Activated effector memory CD4-positive, alpha-beta T cell treated with anti-CD3 and anti-CD28 coated beads, Interleukin-2, amount 50 U/mL, for 16 hours (primary cell): ENCODE measurements at places on chromosomes 4 and X.
A peak's percentile ranks its signal among the peaks of the same experiment; 100 is the strongest.

GRCh38 chr4:7630568-7631287 lies 196.0 kb upstream of the PSAPL1 start:
- DNase-seq: no peak

GRCh38 chr4:114015444-114015899 lies 36.0 kb upstream of the ARSJ start:
- no peak for DNase-seq

GRCh38 chr4:80062527-80062926 lies 10.5 kb downstream of the ANTXR2 start:
- DNase-seq: no peak

DNA sequence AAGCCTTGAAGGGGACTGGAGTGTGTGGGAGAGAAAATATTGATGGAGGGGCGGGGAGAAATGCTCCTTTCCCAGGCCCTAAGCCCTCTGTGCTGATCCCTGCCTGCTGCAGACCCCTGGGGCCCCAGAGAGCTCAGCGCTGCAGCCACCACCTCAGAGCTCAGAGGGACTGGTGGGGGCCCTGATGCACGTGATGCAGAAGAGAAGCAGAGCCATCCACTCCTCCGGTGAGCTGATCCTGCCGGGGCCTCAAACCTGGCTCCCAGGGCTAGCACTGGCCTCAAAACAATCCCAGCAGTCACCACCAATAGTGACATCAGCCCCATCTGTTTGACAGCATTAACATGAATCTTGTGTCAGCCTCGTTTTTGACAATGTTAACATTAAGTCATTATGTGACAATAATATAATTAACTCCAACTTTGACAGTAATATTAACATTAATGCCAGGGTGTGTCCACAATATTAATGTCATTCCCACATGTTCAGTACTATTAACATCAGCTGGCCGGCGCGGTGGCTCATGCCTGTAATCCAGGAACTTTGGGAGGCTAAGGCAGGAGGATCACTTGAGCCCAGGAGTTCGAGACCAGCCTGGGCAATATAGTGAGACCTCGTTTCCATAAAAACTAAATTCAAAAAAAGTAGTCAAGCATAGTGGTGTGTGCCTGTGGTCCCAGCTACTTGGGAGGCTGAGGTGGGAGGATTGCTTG lies 5.8 kb downstream of the WAS start:
- no peak for DNase-seq

DNA sequence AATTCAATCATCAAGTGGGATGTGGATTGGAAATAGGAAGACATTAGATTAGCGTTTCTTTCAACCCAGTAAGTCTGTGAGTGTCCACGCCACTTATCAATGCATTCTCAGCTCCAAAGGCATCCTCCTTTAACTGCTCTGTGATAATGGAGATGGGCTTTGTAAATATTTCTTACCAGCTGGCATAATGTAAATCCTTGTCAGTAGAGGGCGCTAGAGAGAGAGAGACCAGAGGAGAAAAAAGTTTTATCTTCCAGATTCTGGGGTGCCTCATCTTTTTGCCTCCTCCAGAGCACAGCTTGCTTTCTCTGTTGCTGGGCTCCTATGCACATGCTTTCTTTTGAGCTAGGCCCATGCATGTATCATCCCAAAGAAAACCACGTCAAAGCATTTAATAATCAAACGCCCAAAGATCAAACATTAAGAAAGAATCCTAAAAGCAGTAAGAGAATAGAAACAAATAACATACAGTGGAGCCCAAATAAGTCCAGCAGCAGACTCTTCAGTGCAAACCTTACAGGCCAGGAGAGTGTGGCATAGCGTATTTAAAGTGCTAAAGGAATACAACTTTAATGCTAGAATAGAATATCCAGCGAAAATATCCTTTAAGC lies 9.6 kb upstream of the MTMR1 start:
- DNase-seq: no peak

GRCh38 chr4:52982255-52982945 lies 120.3 kb downstream of the RASL11B start:
- DNase-seq: no peak

DNA sequence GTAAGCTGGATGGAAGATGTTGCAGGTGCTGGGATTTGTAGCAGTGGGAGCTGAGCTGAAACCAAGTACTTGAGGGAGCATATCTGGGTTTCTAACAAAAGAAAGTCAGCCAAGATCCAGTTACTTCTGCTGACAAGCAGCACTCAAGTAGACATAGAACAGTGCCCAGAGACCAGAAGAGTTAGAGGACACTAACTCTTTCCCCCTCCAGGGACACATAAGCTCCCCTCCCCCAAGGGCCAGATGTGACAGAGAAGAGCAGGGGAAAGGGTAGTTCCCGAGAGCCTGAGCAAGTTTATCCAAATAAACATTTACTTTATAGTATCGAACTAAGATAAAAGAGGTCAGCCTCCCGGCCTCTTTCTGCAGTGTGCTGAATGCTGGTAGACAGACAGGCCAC lies 12.2 kb downstream of the TRPC3 start:
- DNase-seq: no peak

DNA sequence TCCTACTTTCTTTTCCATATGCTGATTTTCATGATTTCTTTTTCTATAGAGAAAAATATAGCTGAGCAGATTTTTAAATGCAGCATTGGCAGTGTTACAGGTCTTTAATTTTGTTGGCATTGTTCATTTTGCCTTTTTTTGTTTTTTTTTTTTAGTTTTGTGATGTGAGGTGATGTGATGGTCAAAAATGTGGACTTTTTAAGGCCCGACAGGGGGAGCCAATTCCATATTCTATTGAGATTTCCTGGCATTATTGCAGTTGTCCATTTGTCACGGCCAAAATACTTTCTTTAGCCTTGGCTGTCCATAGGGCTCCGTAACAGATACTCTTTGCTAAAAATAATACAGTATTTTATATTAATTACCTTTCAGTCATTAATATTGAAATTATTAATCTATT lies 47.8 kb downstream of the SLIT2 start:
- no peak for DNase-seq

- no peak for DNase-seq
Measured at GRCh38 chr4:76659103-76659490, 224.1 kb downstream of the SHROOM3 start.

DNA sequence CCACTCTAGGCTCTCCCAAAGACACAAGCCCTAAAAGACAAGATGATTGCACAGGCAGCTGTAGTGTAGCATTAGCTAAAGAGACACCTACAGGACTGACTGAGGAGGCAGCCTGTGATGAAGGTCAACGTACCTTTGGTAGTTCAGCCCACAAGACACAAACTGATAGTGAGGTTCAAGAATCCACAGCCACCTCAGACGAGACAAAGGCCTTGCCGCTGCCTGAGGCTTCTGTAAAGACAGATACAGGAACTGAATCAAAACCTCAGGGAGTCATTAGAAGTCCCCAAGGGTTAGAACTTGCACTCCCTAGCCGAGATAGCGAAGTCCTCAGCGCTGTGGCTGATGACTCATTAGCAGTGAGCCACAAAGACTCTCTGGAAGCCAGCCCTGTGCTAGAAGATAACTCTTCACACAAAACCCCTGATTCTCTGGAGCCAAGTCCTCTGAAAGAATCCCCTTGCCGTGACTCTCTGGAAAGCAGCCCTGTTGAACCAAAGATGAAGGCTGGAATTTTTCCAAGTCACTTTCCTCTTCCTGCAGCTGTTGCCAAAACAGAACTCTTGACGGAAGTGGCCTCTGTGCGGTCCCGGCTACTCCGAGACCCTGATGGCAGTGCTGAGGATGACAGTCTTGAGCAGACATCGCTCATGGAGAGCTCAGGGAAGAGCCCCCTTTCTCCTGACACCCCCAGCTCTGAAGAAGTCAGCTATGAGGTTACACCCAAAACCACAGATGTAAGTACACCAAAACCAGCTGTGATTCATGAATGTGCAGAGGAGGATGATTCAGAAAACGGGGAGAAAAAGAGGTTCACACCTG lies 306.3 kb downstream of the ANK2 start:
- DNase-seq: peak; percentile 86

GRCh38 chrX:21974011-21974385 lies 33.5 kb downstream of the SMS start:
- DNase-seq: no peak

DNA sequence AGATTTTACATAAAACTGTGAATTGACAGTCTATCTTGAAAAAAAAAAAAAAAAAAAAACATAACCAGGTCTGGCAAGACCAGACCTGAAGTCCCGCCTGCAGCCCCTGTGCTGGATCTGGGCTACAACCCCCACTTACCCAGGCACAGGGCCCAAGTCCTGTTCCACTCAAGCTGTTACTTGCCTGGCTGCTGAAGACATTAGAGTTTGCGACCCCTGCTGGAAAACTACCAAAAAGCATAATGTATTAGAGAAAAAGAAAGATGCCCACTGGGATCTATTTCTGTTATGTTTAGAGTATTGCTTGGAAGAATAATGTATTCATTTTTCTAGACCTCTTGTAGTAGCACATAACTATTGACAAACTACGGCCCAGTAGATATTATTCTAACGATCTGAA lies 4.7 kb downstream of the HS3ST1 start:
- DNase-seq: no peak

DNA sequence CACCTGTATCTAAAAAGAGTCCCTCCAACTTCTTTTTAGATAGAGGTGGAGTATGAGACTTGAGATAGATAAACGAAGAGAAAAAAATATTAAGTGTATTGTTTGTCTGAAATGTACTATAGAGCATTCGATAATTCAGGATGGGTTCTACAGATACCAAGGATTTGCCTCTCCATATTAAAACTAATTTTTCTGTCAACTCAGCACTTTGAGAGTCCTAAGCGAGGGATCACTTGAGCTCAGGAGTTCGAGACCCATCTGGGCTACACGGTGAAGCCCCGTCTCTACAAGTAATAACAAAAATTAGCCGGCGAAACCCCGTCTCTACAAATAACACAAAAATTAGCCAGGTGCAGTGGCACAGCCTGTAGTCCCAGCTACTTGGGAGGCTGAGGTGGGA lies 1.5 kb downstream of the DNAAF6 start:
- DNase-seq: no peak

- DNase-seq: no peak
Measured at GRCh38 chr4:74097631-74098426, 1.2 kb downstream of the CXCL2 start.

DNA sequence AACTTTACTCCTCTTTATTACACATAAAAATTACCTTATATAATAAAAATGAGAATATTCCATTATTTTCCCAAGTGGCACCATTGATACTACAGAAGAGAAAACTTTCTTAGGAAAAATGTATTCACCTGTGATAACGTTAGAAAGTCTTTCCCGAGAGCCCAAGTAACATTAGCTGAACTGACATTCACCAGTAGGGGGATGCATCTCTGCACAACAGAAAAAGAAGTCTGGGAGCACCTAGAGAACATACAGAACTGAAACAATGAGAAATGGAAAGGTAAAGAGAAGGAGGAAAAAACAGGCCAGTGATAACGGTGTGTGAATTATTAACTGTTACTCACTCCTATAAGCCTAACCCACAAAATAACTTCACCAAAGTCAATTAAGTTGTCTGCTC lies 423.3 kb downstream of the CENPC start:
- no peak for DNase-seq

DNA sequence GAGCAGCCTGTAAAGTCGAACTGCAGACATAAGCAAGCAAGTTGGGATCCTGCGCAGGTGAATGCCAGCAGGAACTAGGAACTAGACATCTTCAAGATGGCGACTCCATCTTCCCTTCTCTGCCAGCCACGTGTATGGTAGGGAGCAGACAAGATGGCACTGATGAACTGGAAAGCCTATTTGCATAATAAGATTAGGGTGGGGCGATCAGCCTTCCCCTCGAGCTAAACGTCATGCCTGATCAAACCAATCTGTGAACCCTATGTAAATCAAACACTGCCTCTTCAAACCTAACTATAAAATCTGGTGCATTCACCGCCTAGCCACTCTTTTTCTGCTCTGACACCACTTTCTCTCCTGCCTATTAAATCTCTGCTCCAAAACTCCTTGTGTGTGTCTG lies 28.1 kb upstream of the LGI2 start:
- no peak for DNase-seq

DNA sequence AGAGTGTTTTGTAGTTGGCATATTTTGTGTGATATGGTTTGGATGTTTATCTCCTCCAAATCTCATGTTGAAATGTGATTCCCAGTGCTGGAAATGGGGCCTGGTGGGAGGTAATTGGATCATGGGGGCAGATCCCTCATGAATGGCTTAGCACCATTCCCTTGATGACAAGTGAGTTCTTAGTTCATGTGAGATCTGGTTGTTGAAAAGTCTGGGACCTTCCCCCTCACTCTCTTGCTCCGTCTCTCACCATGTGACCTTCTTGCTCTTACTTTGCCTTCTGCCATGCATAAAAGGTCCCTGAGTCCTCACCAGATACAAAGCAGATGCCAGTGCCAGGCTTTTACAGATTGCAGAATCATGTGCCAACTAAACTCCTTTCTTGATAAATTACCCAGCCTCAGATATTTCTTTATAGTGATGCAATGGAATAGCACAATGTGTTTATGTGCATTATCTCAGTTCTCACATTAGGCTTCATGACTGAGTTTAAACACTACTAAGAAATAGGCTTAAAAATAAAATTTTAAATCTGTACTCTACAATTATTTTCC lies 1348.8 kb downstream of the STIM2 start:
- DNase-seq: no peak

DNA sequence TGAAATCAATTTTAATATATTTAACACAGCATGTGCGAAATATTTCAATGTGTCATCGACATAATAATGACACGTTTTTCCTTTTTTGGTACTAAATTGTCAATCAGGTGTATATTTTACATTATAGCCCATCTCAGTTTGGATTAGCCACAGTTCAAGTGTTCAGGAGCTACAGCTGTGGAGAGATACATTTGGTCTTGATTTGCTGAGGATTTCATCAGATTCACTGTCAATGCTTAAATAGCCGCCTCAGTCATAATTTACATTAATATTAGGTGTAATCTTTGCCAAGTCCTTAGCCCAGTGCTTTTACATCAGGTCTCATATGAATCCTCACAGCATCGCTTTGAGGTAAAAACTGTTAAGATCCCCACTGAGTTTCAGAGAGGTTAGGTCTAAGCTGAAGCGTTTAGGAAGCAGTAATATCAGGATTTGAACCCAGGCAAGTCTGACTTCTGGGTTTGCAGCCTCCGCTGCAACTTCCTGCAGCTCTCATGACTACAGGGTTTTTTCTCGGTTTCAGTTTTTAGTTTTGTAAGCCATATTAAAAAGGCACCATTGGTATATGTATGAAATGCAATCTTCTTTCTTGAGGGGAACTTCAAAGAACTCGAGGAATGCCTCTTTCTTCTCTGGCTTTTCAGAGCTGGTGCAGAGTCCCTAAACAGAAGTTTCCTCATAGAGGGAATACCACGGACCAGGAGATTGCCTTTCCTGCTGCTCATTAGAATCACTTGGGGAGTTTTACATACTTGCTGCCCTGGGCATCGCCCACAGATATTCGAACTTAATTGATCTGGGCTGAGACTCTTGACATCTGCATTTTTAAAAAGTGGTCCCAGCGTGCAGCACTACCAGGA lies 6.4 kb downstream of the MTM1 start:
- DNase-seq: peak; percentile 63

DNA sequence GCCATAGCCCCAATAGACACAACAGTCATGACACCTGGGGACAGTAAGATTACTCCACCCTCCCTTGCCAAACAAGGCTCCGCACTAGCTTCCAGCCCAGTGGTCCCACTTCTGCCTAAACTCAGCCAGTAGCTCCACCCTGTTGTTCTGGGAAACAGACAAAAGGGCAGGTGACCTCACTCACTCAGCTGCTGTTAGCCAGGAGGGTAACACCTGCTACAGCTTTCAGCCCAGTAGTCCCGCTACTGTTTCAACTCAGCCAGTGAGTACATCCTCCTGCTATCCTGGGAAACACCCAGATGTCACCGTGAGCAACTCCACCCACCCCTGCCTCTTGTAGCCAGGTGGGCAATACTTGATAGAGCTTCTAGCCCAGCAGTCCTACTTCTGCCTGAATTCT lies 162.7 kb upstream of the CPXCR1 start:
- DNase-seq: no peak
